Lung (tissue), 17 donors: ENCODE measurements at places on chromosomes 1 and 21. TPM values are rescaled to one million over a fixed set of nuclear protein-coding genes. Genes with fewer than 3 reads are reported as not detected.

Gene CCDC185
- total RNA-seq = not detected

Gene CYP4A11
- not detected for total RNA-seq

DNA sequence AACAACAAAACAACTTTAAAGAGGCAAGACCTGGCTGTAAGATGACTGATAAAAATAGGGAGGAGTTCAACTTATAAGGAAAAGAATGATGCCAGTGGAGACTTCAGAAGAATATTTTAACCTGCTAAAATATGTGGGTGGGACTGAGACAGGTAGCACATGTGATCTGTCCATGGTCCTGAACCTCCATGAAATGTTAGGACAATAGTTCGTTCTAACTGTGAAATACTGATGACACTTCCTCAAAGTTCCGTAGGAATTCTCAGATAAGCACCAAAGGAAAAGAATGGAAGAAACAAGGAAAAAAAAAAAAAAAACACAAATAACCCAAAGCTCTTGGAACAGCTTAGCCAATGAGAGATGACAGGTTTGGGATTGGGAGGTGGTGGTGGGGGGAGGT is 44.7 kb downstream of the CDC42BPA start:
- DNase-seq = no peak

- DNase-seq = peak; percentile 32
These were observed 94.4 kb upstream of the COL6A1 start for GRCh38 chr21:45887120-45887611.

Gene ANGPTL3
- 0.06 TPM for total RNA-seq

- DNase-seq = no peak
These were observed 174.5 kb upstream of the RUNX1 start for GRCh38 chr21:35223480-35224156.
